Spinal cord (tissue), 10 donors: ENCODE measurements at places on chromosomes 6 and 20. TPM values are rescaled to one million over a fixed set of nuclear protein-coding genes. Genes with fewer than 3 reads are reported as not detected.

GRCh38 chr6:147849401-147850330 lies 341.2 kb downstream of the SAMD5 start:
- no peak for DNase-seq

Gene SLC22A3
- polyA plus RNA-seq, result 16.8 TPM

GRCh38 chr6:53032849-53033248 lies 32.4 kb upstream of the FBXO9 start:
- DNase-seq, result peak; percentile 33

GRCh38 chr6:88612631-88613030 lies 350.8 kb downstream of the RNGTT start:
- no peak for DNase-seq

GRCh38 chr6:56278171-56278591 lies 30.8 kb upstream of the COL21A1 start:
- DNase-seq, result peak; percentile 37

DNA sequence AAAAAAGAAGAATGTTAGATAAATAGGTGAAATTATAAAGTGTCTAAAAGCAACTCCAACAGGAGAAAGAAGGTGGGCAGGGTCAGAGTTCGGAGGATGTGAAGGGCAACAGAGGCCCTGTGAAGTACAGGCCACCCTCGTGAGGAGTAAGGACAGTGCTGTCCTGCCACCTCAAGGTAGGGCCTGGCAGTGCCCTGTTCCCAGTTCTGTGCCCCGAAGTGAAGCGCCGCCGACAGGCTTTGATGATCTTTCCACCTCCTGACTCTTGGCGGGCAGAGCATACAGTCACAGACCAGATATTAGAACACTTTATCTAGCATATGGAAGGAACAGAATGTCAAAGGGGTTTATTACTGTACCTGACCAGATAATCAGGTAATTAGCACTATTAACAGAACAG lies 75.8 kb downstream of the GJA10 start:
- DNase-seq, result no peak

DNA sequence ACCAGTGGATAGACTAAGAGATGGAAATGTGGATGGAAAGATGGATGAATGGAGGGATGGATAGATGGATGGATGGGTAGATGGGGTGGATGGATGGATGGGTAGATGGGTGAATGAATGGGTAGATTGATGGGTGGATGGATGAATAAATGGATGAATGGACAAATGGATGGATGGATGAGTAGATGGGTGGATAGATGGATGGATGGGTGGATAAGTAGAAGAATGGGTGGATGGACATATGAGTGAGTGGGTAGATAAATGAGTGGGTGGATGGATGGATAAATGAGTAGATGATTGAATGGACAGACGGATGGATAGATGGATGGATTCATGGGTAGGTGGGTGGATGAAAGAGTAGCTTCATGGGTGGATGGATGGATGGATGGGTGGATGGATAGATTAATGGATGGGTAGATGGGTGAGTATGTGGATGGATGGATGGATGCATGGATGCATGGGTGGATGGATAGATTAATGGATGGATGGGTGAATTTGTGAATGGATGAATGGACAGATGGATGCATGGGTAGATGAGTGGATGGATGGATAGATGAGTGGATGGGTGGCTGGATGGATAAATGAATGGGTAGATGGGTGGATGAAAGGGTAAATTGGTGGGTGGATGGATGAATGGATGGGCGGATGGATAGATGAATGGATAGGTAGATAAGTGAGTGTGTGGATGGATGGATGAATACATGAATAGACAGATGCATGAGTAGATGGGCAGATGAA lies 29.5 kb upstream of the KCNB1 start:
- no peak for DNase-seq

- DNase-seq, result peak; percentile 22
Observed at GRCh38 chr20:55977690-55978459, 27.4 kb downstream of the CBLN4 start.

Gene PRR18
- polyA plus RNA-seq, result 13.2 TPM

GRCh38 chr6:121309768-121310469 lies 24.4 kb downstream of the TBC1D32 start:
- no peak for DNase-seq

- DNase-seq, result no peak
Observed at GRCh38 chr6:5749016-5749650, 257.6 kb downstream of the NRN1 start.

- no peak for DNase-seq
Observed at GRCh38 chr6:33249732-33250630, 21.7 kb downstream of the VPS52 start.

GRCh38 chr20:15176929-15177328 lies 839.5 kb upstream of the FLRT3 start:
- no peak for DNase-seq

GRCh38 chr6:32568561-32568960 lies 21.1 kb downstream of the HLA-DRB1 start:
- no peak for DNase-seq

DNA sequence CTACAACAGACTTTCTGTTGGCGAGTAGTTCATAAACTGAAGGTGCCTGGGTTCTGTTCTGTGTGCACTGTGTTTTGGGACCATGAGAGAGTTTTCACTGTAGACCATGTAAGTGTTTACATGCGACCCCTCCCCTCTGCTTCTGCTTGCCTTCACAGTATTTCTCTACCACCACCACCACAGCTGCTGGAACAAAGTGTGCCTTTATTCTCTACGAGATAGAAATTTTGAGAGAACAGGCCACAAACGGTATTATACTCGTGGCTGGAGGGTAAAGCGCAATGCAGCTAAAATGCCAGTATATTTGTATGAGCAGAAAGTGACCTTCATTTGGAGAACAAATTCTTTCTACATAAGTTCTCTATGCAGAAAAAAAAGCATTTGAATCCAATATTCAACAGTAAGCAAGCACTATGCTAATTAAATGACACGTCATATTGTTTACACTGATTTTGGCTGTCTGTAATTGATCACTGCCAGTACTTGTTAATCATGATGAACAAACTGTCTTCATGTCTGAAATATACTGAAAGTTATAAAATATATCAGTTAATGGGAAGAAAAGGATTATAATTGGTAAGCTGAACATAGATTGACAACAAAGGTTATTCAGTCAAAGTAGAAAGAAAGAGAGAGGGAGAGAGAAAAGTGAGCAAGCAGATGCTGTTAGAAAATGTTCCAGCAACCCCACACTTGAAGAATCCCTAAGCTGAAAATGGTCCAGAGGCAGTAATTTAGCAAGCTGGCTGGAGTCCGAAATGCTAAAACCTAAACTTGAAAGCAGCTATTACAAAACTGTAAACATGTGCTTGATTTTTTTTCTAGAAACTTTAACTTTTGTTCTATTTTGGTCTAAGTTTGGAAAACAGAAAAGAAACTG lies 8.8 kb downstream of the CLDN20 start:
- DNase-seq, result peak; percentile 30

- DNase-seq, result no peak
Observed at GRCh38 chr6:135086414-135086764, 31.8 kb upstream of the HBS1L start.

DNA sequence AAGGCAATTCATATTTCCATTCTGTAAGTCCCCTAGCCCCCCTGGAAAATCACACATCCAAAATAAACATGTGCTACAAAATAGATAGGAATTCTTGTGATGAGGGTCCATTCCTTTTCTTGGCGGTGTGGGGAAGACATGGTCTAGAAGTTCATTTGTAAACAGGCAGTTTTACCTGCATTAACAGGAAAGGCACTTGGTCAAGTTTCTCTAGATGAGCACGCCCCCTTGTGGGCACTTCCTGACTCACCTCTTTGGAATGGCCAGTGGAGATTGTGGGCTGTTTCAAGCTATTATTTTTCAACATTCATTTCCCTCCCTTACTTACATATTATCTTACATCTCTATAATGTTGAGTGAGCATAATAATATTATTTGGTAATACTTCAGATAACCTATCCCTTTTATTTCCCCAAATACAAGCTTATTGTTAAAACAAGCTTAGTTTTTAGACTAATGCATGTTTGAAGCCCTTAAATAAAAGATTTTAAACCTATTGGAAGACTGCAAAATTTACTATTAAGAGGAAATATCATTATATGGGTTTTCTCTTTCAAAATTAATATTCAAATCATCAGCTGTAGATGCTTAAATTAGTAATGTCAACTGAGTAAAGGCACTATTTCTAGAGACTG lies 92.1 kb downstream of the TASP1 start:
- DNase-seq, result peak; percentile 91

DNA sequence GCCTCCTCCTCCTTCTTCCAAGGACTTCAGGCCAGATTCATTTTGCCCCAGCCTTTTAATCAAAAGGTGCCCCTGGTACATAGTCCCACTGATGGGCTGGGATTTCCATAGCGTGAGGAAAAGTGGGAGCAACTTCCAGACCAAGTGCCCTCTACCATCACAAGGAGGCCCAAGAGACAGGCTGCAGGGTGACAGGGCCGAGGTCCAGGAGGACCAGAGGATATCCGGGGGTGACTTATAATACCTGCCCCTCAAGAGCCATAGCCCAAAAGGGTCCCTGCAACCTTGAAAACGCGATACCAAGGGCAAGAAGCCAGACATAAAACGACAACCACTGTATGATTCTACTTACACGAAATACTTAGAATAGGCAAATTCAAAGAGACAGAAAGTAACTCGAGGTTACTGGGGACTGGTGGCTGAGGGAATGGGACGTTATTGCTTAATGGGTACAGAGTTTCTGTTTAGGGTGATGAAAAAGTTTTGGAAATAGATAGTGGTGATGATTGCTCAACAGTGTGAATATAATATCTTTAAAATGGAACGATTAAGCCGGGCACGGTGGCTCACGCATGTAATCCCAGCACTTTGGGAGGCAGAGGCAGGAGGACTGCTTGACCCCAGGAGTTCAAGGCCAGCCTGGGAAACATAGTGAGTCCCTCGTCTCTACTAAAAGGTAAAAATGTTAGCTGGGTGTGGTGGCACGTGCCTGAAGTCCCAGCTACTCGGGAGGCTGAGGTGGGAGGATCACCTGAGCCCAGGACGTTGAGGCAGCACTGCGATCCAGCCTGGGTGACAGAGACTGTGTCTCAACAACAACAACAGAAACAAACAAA lies 71.9 kb downstream of the NOL4L start:
- no peak for DNase-seq

Gene MYCT1
- 7.8 TPM for polyA plus RNA-seq

DNA sequence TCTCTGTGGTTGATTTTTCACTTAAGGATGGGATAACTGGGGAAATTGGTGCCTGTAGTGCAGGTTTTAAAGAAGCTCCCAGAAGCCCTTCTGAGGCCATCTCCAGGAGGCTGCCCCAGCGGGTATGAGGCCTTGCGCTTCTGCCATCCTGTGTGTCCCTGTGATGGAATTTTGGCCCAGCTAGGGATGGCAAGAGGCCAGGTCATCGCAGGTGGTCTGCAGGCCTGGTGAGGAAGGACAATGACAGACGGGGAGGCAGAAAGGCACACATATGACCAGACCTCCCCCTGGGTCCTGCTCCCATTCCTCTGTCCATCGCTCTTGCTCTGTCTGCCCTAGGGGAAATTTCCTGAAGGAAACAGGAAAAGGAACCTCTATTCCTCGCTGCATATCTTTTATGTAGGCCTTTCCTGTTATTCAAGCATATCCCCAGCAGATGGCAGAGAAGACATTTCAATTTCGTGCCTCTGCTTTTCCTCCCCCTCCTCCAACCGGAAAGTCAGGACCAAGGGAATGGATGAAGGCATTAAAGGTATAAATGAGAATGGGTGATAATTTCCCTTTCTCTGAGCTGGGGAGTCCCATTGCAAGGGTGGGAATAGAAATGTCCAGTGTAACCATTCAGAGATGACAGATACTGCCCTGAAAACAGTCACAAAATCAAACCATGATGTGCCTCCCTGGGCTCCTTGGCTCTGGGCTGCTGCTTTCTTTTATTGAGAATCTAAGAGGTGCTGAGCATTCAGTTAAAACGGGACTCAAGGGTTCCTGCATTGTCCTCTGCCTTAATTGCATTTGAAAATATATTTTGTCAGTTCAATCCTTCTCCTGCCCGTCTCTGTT lies 17.6 kb upstream of the HLA-F start:
- peak; percentile 32 for DNase-seq

Gene PARD6B
- polyA plus RNA-seq, result 5.0 TPM

Gene CCDC170
- 2.1 TPM for polyA plus RNA-seq

DNA sequence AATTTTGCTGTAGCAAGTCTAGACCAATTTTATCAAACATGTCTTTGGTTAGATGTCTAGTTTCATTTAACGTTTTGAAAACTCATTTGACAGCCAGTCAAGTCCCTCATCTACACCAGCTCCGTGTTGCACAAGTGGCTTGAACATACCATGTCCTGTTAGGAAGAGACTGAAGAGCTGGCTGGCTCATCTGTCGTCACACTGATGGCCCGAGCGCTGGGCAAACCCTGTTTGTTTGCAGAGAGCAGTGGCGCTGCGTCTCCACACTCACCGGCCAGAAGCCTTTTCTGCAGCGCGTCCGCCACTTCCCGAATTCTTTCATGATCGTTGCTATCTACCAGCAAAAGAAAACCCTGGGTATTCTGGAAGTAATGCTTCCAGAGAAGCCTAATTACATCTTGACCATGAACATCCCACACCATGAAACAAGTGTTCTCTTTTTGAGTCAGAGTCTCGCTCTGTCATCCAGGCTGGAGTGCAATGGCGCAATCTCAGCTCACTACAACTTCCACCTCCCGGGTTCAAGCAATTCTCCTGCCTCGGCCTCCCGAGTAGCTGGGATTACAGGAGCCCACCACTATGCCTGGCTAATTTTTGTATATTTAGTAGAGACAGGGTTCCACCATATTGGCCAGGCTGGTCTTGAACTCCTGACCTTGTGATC lies 10.7 kb upstream of the TCFL5 start:
- no peak for DNase-seq

Gene IL17F
- polyA plus RNA-seq, result not detected

DNA sequence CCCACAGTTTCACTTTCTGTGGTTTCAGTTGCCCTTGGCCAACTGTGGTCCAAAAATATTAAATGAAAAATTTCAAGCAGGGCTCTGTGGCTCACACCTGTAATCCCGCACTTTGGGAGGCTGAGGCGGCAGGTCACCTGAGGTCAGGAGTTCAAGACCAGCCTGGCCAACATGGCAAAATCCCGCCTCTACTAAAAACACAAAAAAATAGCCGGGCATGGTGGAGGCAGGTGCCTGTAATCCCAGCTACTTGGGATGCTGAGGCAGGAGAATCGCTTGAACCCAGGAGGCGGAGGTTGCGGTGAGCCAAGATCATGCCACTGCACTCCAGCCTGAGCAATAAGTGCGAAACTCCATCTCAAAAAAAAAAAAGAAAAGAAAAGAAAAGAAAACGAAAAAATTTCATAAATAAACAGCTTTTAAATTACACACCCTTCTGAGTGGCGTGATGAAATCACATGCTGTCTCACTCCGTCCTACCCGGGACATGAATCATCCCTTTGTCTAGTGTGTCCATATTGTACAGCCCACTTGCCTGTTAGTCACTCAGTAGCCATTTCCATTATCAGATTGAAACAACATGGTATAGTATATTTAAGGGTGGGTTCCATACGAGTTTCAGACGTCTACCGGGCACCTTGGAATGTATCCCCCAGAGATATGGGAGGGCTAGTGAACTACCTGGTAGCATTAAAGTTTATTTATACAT lies 11.7 kb downstream of the PTPRK start:
- DNase-seq, result no peak

- DNase-seq, result no peak
Observed at GRCh38 chr20:24963672-24964505, 14.8 kb downstream of the CST7 start.

GRCh38 chr6:16305246-16305725 lies 66.9 kb downstream of the GMPR start:
- no peak for DNase-seq

- DNase-seq, result no peak
Observed at GRCh38 chr20:59242714-59243626, 57.4 kb upstream of the EDN3 start.

Gene SEMG1
- polyA plus RNA-seq, result not detected
